ENCODE measurements at places on chromosomes 12 and 14.
A peak's percentile ranks its signal among the peaks of the same experiment; 100 is the strongest.

GRCh38 chr14:25484235-25484634 lies 434.3 kb upstream of the STXBP6 start:
- DNase-seq, result no peak

DNA sequence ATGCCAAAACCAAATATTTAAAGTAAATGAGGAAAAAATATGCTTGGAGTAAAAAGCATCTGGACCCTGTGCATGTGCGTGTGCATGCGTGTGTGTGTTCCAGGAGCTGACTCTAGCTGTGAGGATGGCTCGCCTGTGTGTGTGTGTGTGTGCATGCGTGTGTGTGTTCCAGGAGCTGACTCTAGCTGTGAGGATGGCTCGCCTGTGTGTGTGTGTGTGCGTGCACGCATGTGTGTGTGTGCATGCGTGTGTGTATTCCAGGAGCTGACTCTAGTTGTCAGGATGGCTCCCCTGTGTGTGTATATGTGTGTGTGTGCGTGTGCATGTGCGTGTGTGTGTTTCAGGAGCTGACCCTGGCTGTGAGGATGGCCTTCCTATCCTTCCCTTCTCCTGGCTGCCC lies 357.7 kb downstream of the CACNA1C start:
- no peak for DNase-seq

GRCh38 chr12:26046906-26047305 lies 77.9 kb downstream of the BHLHE41 start:
- DNase-seq, result no peak

- DNase-seq, result no peak
These were observed 807.8 kb upstream of the FOXG1 start for GRCh38 chr14:27958757-27959156.

DNA sequence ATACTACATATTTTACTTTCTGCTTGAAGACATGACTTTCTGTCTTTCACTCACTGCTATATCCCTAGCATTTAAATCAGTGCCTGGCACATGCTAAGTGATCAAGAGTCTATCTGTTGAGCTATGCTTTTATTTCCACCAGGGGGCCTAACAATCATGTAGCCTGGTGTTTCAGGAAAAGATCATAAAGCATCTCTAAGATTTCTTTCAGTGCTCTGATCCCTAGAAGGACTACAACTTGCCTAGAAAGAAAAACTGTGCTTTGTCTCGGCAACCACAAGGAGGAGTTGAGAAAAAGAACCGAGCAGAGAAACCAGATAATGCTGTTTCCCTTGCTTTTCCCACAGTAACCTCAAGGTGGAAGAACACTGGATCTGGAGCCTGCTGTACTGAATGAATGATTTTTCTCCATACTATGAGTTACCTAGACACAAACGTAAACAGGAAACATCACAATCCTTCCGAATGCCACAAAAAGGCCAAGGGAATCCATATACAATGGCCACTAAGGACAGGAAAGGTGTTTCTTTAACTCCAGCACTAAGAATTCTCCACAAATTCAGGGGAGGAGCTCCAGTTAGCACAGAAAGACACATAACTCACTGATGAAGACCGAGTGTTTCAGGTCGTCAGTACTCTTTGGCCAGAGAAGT lies 1.2 kb downstream of the CRY1 start:
- no peak for DNase-seq

- DNase-seq, result no peak
These were observed 60.0 kb upstream of the DIO3 start for GRCh38 chr14:101501341-101501740.

DNA sequence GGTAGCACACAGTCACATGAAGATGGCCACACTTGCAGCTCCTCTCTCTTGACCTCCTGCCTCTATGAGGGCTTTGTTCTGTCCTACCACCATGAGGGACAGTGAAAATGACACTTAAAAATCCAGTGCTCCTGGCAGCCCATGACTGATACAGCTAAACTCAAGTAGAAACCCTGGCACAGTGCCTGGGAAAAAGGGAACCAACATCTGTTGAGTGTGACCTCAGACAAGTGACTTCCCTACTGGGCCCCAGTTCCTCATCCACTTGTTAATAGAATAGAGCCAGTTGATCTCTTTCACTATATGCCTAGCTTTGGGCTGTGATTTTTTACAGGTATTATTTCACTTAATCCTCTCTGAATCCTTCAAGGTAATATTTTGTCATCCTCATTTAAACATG lies 4.8 kb downstream of the GUCY2C start:
- DNase-seq, result no peak

DNA sequence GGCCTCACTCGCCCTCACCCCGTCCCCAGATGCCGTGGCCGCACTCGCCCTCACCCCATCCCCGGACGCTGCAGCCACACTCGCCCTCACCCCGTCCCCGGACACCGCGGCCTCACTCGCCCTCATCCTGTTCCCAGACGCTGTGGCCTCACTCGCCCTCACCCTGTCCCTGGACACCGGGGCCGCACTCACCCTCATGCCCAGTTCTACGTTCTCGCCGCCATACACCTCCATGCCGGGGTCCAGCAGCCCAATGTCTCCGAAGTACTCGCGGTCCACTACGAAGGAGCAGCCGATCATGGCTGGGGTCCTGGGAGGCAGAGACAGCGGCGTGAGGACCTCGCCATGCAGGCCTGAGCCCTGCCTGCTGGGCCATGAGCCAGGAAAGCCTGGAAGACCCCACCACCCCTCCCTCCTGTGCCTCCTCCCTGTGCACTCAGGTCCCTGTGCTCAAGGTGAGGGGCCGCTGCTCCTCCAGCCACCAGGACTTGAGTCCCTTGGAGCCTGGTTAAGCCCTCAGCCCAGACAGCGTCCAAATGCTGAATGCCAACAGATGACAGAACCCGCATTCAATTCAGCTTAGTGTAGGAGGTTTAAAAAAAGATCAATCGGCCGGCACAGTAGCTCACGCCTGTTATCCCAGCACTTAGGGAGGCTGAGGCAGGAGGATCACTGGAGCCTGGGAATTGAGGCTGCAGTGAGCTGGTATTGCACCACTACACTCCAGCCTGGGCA lies 81.5 kb downstream of the GALNT9 start:
- no peak for DNase-seq

DNA sequence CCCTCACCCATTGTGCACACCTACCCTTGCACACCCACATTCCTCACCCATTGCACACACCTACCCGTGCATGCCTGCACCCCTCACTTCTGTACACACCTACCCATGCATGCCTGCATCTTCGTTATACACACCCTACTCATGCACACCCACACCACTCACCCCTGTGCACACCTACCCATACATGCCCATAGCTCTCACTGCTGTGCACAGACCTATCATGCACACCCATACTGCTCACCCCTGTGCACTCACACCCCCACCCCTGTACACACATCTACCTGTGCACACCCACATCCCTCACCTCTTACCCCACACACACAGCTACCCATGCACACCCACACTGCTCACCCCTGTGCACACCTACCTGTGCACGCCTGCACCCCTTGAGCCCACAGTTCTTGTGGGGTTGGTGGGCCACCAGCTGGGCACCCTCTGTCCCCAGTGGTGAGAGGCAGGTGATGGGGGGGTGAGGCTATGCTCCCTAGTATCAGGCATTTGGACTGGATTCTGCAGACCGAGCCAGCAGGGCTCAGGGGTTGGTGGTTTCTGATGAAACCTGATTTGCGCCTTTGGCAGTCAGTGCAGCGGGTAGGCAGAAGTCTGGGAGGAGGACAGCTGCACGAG lies 15.6 kb downstream of the CEP170B start:
- no peak for DNase-seq

DNA sequence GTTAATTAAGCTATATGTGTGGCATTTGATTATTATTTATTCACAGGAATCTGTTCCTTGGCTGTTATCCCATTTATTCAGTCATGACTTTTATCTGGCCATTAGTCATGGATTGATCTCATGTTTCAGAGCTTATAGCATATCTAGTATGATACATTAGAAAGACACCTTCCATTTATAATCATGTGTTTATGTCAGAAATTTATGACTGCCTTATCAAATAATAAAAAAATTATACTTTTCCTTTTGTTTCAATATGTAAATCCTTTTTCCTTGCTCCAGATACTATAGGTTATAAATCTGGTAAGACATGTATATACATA lies 248.0 kb upstream of the PDE3A start:
- no peak for DNase-seq

- DNase-seq, result peak; percentile 5
These were observed 148.3 kb downstream of the PTCSC3 start for GRCh38 chr14:36028218-36028617.

DNA sequence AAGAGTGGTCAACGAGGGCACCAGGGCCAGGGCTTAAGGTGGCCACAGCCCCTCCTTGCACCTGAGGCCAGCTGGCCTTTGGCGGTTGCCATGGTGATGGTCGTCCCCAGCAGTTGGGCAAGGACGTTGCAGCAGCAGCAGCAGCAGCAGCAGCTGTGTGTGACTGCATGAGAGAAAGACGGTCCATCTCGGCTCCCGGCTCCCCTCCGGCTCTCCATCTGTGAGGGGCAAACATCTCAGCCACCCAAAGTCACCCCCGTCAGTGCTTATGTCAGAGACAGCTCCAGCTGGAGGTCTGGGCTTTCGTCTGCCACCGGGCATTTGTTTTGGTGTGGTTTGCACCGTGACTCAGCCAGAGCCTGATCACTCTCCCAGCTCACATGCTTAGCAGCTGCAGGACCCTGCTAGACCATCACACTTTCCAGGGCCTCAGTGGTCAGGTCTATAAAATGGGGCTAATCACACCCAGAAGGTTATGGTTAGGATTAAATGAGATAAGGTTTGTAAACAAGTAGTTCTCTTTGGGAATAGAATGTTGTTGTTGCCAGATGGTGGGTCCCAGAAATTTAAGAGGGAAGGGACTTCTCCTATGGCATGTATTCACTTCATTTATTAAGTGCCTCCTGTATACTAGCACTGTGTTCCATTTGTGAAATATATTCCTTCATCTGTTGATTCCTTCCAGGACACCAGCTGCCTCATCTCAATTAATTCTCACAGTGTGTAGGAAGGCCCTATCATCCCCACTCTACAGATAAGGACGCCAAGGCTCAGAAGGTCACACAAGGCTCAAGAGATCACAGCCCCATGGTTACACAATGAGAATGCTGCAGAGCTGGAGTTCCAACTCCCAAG lies 212.6 kb upstream of the LHX5 start:
- DNase-seq, result no peak

All from activated CD4-positive, alpha-beta T cell treated with anti-CD3 and anti-CD28 coated beads, Interleukin-2, amount 50 U/mL, for 48 hours (primary cell).